ENCODE measurements at places on chromosomes 11 and 22.

GRCh38 chr11:58658623-58659022 lies 36.2 kb downstream of the CNTF start:
- DNase-seq = no peak

- no peak for DNase-seq
Observed at GRCh38 chr11:126782810-126783209, 217.8 kb downstream of the KIRREL3 start.

GRCh38 chr11:122149202-122149601 lies 33.2 kb upstream of the BLID start:
- no peak for DNase-seq

DNA sequence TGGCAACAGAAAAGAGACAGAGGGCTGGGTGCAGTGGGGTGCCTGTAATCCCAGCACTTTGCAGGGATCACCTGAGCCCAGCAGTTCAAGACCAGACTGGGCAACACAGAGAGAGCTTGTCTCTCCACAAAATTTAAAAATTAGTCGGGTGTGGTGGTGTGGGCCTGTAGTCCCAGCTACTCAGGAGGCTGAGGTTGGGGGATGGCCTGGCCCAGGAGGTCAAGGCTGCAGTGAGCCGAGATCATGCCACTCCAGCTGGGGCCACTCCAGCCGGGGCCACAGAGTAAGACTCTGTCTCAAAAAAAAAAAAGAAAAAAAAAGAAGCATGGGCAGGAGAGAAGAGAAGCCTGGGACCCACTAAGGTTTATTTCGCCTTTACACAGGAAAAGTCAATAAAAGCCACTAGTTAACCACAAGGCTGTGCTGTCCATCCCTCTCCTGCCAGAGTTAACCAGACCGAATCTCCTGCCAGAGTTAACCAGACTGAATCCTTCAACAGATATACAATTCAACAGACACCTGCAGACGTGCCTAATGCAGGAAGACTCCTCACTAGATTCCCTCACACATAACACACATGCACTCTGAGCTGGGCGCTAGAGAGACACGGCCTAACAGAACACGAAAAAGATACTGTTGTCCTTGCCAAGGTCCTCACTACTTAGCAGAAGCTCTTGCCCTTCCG lies 29.8 kb downstream of the MICAL3 start:
- DNase-seq = no peak

DNA sequence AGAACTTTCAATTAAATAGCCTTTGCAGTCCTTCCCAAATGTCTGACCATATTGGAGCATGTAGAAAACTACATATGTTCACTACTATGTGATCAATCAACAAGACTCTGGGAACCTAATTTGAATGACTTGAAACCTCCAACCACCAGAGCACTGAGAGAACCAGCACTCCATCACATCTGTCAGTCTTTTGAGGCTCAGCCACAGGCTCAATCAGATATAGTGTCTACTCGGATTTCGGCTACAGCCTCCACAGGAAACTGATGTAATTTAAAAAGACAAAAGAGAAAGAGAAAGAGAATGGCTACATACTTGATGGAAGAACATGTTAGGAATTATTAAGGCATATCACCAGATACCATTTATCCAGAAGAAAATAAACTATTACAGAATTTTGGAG lies 859.0 kb downstream of the FAM181B start:
- DNase-seq = no peak

DNA sequence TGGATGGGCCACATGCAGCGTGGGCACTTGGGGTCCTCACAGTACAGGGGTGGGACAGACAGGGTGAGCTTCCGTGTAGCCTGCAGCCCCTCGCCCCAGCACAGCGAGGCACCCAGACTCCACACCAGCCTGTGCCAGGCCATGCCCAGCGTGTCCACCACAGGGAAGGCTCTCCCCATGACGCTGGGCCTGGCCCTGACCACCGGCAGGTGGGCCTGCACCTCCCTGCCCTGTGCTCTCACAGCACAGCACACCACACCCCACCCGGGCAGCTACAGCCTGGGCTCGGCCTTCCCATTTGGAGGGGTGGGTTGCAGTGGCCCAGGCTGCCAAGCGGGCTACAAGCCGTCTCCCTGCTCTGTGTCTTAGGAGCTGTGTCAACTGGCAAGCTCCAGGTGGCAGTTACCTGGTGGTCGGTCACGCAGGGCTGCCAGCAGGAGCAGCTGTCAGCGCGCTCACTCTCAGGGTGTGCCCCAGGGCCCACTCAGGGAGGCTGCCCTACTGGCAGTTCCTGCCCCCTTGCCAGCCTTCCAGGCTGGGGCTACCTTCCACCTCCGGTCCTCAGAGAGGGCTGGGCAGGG lies 4.6 kb downstream of the MOB2 start:
- DNase-seq = no peak

DNA sequence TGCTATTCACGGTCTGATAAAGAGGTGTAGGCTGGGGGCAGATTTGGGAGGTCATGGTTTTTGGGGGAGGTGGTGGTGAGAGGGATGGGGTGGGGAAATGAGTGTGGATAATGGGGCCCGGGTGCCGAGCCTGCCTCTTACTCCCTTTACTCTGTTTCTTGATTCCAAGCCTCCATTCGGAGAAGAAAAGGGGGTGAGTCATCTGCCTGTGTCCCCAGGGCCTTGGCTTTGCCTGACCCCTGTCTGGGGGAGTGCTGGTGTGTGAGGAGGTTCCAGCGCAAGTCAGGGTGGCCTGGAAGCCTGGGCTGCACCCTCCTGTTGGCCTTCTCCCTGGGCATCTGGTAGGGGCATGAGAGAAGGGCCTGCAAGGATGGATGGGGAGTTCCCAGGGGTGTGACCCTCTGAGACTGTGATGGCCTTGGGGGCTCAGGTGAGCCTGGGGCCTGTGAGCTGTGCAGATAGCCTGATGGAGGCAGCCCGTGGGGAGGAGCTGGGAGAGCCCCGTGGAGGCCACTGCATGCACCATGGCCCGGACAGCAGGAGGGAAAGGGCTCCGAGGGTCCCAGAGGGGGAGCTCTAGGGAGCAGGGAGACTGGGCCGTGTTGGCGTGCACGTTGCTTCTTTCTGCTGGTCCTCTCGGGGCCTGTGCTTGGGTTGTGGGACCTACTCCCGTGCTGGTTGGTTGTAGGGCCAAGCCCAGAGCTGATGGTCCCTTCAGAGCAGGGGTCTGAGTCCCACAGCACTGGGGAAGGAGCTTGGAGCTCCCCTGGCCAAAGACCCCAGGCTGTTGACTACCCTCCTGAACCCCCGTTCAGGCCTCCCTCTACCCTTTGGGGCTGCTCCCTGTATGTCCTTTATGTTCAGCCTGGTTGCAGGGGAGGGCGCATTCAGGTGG lies 26.3 kb upstream of the ACR start:
- no peak for DNase-seq

DNA sequence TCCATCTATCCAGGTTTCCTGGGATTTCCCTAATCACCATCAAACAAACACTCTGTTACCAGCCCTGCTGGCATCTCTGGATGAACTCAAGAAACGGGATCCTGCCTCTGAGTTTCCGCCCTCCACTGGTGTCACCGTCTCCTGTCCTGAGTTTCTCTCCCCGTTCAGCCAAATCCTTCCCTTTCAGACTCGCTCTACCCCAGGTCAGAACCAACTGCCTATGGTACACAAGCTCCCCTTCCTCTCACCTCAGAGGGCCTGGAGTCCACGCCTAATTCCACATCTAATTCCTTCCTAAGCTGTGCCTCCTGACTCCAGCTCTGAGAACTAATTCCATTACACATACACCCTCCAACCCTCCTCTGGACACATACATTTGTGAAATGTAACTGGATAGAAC lies 96.1 kb downstream of the SHANK2 start:
- DNase-seq = no peak

DNA sequence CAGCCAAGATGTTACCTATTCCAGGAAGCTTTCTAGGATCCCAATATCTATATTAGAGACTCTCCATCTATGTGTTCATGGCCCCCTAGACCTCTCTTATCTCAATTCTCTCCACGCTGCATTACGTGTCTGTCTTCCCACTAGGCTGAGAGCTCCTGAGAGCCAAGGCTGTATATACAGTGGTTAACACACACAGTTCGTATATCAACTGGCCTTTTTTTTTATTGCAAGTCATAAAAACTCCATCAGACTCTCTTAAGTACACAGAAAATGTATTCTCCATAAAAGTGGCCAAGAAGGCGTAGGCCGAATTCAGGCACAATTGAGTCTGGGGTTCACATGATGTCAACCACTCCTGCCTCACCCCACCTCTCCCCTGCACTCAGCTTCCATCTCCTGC lies 115.9 kb downstream of the TRIM29 start:
- no peak for DNase-seq

GRCh38 chr11:46099963-46100316 lies 21.3 kb downstream of the PHF21A start:
- no peak for DNase-seq

DNA sequence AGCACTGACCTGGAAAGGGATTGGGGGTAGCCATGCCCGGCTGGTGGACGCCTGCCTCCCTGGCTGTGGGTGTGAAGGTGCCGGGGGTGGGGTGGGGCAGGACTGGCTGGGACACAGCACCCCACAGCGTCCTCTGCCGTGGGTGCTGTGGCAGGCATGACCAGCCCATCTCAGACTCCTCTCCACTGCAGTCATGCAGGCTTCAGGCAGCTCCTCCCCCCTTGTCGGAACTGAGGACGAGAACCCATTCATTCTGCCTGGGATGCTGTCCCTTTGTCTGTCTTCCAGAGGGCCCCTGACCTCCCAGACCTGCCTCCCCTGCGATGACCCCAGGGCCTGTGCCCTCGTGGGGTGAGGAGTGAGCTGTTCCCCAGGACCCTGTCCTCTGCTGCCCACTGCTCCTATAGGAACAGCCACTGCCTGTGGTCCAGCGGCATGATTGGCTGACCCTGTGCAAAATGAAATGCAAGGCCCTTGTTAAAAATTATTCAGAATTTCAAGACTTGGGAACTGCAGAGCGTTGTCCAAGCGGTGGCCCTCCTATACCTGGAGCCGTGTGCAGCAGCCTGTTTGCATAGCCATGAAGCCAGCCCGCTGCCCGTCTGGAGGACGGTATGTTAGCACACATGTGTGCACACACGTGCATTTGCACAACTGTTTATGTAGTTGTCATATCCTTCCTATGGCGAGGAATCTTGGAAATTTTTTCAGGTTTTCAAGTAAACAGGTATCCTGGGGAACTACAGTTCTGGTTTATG lies 1122.3 kb downstream of the BRD1 start:
- DNase-seq = no peak

All from iPS DF 19.7 (cell line).